ENCODE measurements at places on chromosomes 3 and 15. TPM values are rescaled to one million over a fixed set of nuclear protein-coding genes. Genes with fewer than 3 reads are reported as not detected.

The THAP10 gene
- total RNA-seq = 5.1 TPM

The CELF6 gene
- 2.9 TPM for total RNA-seq

The ACKR2 gene
- total RNA-seq = 6.9 TPM

The RBM15B gene
- total RNA-seq = 24.6 TPM

The ITIH1 gene
- not detected for total RNA-seq

The ATP6V1A gene
- total RNA-seq = 48.6 TPM

The NEK10 gene
- total RNA-seq = 0.96 TPM

The CERS3 gene
- not detected for total RNA-seq

The SERPINI2 gene
- total RNA-seq = not detected

The LRTM1 gene
- total RNA-seq = not detected

The P2RY1 gene
- total RNA-seq = 0.98 TPM

GRCh38 chr15:72229076-72229946 is 1.7 kb downstream of the PKM start:
- peak overlapping the region; percentile 98 for H3K27ac ChIP-seq
- peak overlapping the region; percentile 88 for H3K4me3 ChIP-seq

DNA sequence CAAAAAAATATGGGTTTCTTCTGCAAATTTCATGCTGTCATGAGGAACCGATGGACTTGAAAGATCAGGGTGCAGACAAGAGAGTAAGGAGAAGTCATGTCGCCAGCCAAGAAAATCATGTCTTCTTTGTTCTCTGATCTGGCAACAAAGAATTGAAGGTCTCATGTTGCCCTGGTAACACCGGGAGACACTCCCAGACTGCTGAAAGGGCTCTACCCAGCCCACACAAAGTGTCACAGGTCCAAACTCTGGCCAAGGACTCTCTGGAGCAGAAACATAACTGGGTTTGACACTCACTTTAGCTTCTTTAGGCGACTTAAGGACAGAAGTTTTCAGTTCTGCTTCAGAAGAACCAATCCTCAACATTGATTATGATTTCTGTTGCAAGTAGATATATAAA is 42.9 kb downstream of the SIDT1 start:
- no peaks in the 10 kb centered on the region for H3K36me3 ChIP-seq
- H3K27me3 ChIP-seq = no peaks in the 10 kb centered on the region
- no peaks in the 10 kb centered on the region for H3K4me1 ChIP-seq

GRCh38 chr15:78682004-78682651 is 41.1 kb upstream of the CHRNB4 start:
- DNase-seq = no peak
- no peak overlapping the region for H3K27ac ChIP-seq
- no peaks in the 10 kb centered on the region for H3K36me3 ChIP-seq

GRCh38 chr15:49864251-49864650 is 243.4 kb downstream of the DTWD1 start:
- peak overlapping the region; percentile 60 for H3K27ac ChIP-seq
- H3K36me3 ChIP-seq = no peaks in the 10 kb centered on the region
- H3K27me3 ChIP-seq = no peaks in the 10 kb centered on the region
- no peak for DNase-seq

GRCh38 chr3:70554170-70554569 is 241.7 kb upstream of the MDFIC2 start:
- H3K4me3 ChIP-seq = no peak overlapping the region
- H3K27ac ChIP-seq = no peak overlapping the region
- no peaks in the 10 kb centered on the region for H3K36me3 ChIP-seq
- H3K27me3 ChIP-seq = no peaks in the 10 kb centered on the region
- H3K4me1 ChIP-seq = no peaks in the 10 kb centered on the region
- no peak for DNase-seq

GRCh38 chr3:122008166-122008565 is 13.9 kb downstream of the ILDR1 start:
- no peak for DNase-seq
- no peaks in the 10 kb centered on the region for H3K27me3 ChIP-seq
- no peak overlapping the region for H3K4me3 ChIP-seq
- H3K4me1 ChIP-seq = no peaks in the 10 kb centered on the region

- no peaks in the 10 kb centered on the region for H3K36me3 ChIP-seq
- H3K27me3 ChIP-seq = no peaks in the 10 kb centered on the region
- no peaks in the 10 kb centered on the region for H3K4me1 ChIP-seq
- DNase-seq = no peak
- H3K4me3 ChIP-seq = no peak overlapping the region
These were observed 278.0 kb downstream of the CGGBP1 start for GRCh38 chr3:87780811-87781210.

GRCh38 chr3:133038089-133038730 is at the start of gene TMEM108:
TSS of gene TMEM108 (plus strand) at chr3:133038391.
- H3K27me3 ChIP-seq = no peaks in the 10 kb centered on the region
- peak within 1 kb of the TSS; percentile 67 for H3K4me3 ChIP-seq
- H3K4me1 ChIP-seq = no peaks in the 10 kb centered on the region
- no peaks in the 10 kb centered on the region for H3K36me3 ChIP-seq
- H3K27ac ChIP-seq = peak within 1 kb of the TSS; percentile 23

DNA sequence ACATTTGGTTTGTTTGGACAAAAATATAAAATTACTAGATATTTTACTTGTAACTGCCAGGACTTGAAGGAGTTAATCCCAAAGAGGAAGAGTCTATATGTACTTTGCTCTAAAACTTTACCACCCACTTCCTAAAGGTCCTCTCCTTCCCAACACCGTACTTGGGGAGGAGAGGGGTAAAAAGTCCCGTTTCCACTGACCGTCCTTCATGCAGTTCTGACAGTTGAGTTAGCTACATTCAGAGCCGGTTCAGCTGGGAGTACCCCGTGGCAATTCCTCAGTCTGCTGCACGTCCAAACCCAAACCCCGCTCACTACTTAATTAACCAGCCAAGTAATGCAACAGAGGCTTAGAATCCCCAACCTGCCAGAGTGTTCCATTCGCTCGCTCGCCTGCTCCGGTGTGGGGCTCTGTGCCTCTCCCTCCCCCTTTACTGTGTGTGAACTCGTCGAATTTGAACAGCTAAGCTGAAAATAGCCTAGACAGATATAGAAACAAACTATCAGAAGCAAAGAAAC is 519.7 kb downstream of the FOXP1 start:
- peak overlapping the region; percentile 98 for H3K27ac ChIP-seq
- no peak for DNase-seq
- H3K4me3 ChIP-seq = peak overlapping the region; percentile 77
- no peaks in the 10 kb centered on the region for H3K27me3 ChIP-seq
- H3K36me3 ChIP-seq = no peaks in the 10 kb centered on the region

DNA sequence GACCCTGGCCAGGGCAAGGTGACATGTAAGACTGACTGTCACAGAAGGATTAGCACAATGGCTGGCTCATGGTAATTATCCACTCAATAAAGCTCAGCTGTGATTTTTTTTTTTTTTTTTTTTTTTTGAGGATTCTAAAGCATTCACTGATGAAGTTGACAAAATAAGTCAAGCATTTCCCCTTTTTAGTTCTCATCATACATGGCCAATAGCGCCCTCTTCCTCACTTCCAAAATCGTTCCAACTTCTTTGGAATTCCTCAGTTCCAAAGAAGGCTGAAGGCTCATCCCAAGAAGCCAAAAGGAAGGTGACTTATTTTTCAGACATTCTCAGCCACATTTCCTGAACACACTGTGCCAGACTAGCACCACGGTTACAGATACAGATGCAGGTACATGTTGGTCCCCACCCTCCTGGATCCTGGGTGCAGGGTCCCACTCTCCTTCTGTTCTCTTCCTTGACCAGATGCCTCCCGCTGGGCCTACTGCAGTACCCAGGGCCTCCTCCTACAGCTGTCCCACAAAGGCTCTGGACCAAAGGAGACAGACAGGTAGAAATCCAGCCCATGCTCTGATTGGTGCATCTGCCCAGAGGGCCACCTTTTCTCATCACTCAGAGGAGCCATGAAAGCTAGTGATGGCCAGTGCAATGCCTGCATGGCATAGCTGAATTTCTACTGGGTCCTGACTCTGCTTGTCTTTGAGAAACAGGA is 202.6 kb downstream of the UACA start:
- no peak overlapping the region for H3K27ac ChIP-seq
- H3K4me3 ChIP-seq = no peak overlapping the region
- no peaks in the 10 kb centered on the region for H3K4me1 ChIP-seq
- no peaks in the 10 kb centered on the region for H3K36me3 ChIP-seq
- DNase-seq = no peak
- no peaks in the 10 kb centered on the region for H3K27me3 ChIP-seq

GRCh38 chr3:8183627-8184026 is 318.0 kb upstream of the LMCD1 start:
- no peak for DNase-seq
- no peaks in the 10 kb centered on the region for H3K27me3 ChIP-seq
- H3K4me1 ChIP-seq = no peaks in the 10 kb centered on the region
- no peaks in the 10 kb centered on the region for H3K36me3 ChIP-seq
- H3K4me3 ChIP-seq = no peak overlapping the region

GRCh38 chr3:99960123-99960878 is 142.6 kb downstream of the CMSS1 start:
- H3K27me3 ChIP-seq = no peaks in the 10 kb centered on the region
- H3K4me3 ChIP-seq = no peak overlapping the region
- no peak for DNase-seq
- H3K4me1 ChIP-seq = no peaks in the 10 kb centered on the region
- no peaks in the 10 kb centered on the region for H3K36me3 ChIP-seq

DNA sequence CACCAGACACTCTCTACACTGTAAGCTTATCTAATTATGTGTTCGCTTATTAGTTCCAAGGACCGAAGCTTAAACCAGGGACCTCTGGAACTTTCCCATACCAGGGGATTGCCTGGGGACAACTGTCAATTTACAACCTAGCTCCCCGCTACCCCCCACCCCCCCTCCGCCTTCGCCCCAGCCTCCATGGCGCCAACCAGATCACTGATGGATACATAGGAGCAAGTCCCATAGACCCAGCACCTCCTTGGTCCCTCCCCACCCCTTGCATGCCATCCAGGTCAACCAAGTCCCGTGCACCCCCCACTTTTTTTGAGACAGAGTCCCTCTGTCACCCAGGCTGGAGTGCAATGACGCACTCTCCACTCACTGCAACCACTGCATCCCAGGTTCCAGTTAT is 930 bp upstream of the PDCD7 start:
- H3K36me3 ChIP-seq = no peaks in the 10 kb centered on the region
- H3K4me1 ChIP-seq = peaks cover 10% of the 10 kb centered on the region
- H3K27ac ChIP-seq = no peak overlapping the region
- peak overlapping the region; percentile 81 for H3K4me3 ChIP-seq

DNA sequence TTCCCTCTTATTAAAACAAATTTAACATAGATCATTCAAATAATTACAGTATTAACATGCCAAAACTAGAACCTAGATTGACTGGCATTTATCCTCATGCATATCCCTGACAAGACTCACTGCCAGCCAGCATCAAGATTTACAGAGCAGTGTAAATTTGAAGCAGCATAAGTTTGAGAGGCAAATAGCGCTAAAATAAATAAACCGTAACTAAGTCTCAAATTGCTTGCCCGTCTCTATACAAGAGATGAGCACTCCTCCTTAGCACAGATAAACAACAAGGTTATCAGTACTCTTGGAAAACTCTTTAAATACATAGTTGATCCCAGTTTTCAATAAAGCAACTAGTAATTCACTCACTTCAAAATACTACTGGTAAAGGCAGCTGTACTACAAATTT is 29.6 kb downstream of the MSL2 start:
- H3K4me3 ChIP-seq = no peak overlapping the region
- H3K36me3 ChIP-seq = no peaks in the 10 kb centered on the region
- no peak for DNase-seq
- H3K4me1 ChIP-seq = peaks cover 10% of the 10 kb centered on the region

GRCh38 chr3:48194446-48195071 is 6.3 kb upstream of the CDC25A start:
- H3K36me3 ChIP-seq = no peaks in the 10 kb centered on the region
- H3K4me3 ChIP-seq = no peak overlapping the region
- DNase-seq = peak; percentile 39
- H3K27ac ChIP-seq = no peak overlapping the region

DNA sequence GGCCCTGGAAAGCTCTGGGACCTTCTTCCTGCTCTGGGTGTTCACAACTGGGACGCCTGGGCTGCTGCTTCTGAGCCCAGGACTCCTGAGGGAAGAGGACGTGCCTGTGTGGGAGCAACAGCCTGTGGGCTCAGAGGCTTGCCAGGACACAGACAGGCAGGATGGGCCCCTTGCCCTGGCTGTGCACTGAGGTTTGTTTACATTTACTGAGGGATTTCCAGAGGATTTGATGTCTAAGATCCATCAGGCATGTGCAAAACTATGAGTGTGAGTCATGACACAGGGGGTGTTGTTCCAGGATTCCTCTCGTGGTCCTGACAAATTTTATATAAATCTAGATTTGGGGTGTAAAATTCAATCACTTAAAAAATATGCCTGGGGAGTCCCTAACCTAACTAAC is 10.6 kb downstream of the CCR9 start:
- no peaks in the 10 kb centered on the region for H3K36me3 ChIP-seq
- H3K4me1 ChIP-seq = no peaks in the 10 kb centered on the region
- no peak overlapping the region for H3K4me3 ChIP-seq

DNA sequence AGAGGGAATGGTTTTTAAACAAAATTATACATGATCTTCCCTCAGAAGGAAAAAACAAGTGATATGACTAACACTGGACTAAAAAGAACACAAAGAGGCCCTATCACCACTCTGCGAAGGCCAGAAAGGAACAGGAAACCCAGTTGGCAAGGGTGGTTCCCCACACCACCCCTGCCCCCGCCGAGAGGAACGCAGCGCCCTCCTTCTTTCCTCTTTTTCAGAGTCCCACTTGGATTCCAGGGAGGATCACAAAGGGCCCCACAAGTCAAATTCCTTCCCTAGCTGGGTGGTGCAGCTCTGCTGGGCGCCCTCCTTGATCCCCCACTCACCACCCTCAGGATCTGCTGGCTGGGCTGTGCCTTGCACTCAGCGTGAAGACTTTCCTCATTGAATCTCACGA is 29.8 kb downstream of the PLA1A start:
- H3K36me3 ChIP-seq = no peaks in the 10 kb centered on the region
- H3K4me3 ChIP-seq = no peak overlapping the region
- H3K27me3 ChIP-seq = no peaks in the 10 kb centered on the region
- H3K27ac ChIP-seq = peak overlapping the region; percentile 48

- H3K27ac ChIP-seq = no peak overlapping the region
- no peak for DNase-seq
- H3K4me3 ChIP-seq = no peak overlapping the region
- no peaks in the 10 kb centered on the region for H3K4me1 ChIP-seq
These were observed 21.0 kb upstream of the CHMP2B start for GRCh38 chr3:87206070-87206469.

DNA sequence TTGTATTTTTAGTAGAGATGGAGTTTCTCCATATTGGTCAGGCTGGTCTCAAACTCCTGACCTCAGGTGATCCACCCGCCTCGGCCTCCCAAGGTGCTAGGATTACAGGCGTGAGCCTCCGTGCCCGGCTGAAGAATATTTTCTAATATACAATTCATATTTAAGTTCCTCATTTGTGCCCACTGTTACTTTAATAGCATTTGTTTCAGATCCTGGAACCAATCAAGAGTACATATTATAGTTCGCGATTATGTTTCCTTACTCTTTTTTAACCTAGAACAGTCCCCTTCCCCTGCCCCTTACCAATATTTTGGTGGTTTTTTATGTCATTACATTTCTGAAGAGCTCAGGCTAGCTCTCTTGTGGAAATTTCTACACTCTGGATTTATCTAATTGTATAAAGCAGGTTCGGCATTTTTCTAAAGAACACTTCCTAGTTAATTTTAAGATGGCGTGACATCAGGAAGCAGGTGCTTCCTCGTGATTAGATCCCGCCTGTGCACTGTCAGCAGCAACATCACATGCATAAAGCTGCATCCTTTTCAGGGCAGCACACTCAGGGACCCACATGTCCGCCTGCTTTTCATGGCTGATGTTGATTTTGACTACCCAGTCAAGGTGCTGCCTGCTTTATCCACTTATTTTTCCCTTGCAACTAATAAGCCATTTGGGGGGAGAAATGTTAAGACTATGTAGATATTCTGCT is 88.7 kb upstream of the EPHB3 start:
- no peaks in the 10 kb centered on the region for H3K4me1 ChIP-seq
- H3K27me3 ChIP-seq = no peaks in the 10 kb centered on the region
- no peaks in the 10 kb centered on the region for H3K36me3 ChIP-seq
- DNase-seq = no peak
- no peak overlapping the region for H3K27ac ChIP-seq

Data from breast epithelium (tissue), 4 donors.